ENCODE measurements at places on chromosomes 1 and 21. TPM values are rescaled to one million over a fixed set of nuclear protein-coding genes. Genes with fewer than 3 reads are reported as not detected.

DNA sequence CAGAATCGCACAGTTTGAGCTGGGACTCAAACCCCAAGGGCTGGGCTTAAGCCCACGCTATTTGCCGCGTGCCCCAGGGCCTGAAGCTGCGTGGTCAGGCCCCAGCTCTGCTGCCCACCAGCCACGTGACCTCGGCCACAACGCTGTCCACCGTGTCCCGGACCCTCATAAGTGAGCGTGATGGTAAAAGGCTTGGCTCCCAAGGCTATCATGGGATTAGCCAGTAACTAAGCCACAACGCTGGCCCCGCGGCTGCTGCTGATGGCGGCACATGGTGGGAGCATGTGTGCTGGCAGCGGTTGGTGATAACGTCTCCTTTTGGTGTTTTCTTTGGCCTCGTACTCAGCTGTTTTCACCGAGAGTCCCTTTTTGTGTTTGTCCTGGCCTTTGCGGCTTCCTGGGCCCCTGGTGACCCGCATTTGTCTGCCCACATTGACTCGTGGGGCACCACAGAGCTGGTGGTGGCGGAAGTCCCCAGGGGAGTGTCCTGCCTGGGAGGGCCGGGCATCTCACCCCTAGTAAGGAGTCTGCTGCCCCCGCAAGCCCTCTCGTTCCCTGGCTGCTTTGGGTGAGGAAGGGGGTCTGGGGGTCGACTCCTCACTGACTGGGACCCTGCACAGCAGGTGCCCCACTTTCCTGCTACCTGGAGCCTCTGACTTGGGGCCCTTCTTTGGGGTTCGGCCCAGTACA lies 29.3 kb downstream of the PRKCZ start:
- ATAC-seq = no peak

DNA sequence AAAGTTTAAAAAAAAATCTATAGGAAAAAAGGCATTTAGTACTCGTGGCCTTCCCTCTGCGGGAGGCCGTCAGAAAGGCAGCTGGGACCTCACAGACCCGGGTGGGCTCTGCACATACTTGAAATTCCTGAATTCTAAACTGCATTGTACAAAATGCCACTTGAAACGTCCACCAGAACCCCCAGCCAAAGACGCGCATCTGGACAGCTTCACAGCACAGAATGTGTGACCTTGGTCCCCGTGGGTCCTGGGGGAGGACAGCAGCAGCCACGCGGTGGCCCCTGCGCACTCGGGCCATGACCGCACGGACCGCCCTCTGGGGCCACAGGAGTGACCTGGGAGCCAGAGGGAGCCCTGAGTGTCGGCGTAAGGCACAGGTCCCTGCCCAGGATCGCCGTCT lies 20.6 kb upstream of the MRPS14 start:
- no peak for ATAC-seq

- ATAC-seq = peak; percentile 15
Observed at GRCh38 chr1:158180741-158181576, at the start of gene CD1D. Gene CD1D, plus strand, starts transcription at chr1:158180895. Its CDS starts 207 bp downstream, at chr1:158181102.

DNA sequence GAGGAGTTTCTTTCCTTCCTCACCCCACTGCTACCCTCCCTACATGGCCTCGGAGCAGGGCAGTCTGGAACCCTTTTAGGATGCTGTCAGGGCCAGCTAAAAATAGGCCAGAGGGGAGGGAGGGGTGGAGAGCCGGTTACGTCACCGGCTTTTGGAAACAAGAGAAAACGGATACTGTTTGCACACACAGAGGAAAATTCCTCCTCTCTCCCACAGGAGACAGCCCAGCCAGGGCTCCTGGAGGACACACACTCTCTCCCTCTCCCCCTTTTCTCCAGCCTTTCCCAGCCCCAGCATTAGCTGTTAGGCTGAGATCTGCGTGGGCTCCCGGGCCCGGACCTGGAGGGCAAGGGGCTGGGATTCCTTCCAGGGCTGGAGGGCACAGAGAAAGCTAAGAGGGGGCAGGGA lies 20.0 kb upstream of the ALDH4A1 start:
- peak; percentile 25 for ATAC-seq

DNA sequence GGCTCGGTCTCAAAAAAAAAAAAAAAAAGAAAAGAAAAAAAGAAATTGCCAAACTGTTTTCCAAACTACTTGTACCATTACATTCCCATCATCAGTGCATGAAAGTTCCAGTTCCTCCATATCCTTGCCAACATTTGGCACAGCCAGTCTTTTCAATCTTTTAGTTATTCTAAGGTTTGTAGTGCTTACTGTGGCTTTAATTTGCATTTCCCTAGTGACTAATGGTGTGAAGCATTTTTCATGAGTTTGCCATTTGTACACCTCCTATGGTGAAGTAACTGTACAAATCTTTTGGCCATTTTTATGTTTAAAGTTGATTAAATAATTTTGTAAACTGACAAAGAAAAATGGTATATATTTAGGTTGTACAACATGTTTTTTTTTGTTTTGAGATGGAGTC lies 70.7 kb downstream of the DEGS1 start:
- ATAC-seq = no peak

DNA sequence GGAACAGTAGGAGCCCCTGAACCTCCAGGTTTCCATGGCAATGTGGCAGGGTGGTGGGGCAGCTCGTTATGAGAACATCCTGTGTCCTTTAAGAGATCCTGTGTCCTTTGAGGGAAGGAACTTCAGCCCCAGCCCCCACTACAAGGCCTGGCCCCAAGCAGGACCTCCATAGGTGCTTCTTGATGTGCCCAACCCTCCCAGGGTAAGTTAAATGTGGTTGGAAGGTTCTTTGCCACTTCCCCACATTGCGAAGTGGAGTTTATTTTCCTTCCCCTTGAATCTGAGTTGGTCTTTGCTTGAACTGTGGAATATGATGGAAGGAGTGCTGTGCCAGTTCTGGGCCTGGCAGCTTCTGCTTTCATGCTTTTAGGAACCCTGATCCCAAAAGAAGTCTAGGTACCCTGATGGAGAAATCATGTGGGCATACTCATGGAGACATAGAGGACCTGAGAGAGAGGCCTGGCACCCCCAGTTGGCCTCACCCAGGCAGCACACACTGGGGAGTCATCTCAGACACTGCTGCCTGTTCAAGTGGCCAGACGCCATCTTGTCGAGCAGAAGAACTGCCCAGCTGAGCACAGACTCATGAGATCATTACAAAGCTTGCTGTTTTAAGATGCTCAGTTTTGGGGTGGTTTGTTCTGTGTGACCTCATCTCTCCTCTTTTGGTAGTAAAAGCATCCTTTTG lies 44.1 kb upstream of the ACTL8 start:
- no peak for ATAC-seq

DNA sequence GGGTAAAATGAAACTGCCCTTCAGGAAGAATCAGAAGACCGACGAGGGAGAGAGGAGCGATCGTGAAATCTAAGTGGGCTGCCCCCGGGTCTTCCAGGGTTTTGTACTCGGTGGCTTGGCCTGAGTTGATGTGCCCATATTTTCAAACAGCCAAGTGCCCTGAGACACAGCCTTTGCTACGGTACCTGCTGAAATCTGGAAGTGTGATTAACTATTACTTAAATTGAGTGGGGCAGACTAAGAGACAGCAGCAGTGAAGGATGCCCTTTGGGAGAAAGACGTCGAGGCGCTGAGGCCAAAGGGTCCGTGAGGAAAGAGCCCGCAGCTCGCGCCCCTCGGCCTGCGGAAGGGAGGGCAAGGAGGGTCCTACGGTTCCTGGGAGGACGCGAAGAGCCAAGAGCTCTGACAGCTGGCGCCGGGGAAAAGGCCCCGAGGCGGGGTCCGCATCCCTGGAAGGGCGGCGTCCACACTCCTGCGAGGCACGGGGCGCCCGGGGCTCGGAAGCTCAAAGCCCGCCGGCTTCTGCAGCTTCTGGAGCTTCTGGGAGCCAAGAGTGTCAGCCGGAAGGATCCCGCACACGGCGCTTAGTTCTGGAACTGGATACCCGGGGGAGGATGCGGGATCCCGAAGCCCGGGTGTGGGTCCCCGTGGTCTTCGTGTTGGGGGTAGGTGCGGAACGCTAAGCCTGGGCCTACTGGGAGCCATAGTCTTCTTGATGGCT lies 15.4 kb upstream of the RNU1-4 start:
- peak; percentile 47 for ATAC-seq

DNA sequence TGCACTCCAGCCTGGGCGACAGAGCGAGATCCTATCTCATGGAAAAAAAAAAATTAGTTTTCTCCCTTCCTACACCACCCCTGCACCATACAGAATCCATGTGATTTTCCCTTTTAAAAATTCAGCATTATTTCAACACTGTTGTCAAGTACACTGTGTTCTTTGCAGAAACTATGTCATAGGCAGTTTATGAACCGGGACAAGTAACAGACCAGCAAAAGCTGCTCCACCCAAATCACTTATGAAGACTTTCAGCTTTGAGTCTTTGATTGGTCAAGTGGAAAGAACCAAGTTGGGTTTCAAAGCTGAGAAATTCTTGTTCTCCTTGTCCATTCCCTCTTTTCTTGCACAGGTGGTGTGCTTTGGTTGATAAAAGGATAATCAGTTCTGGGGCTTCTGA lies 173.0 kb downstream of the CDC7 start:
- no peak for ATAC-seq

- ATAC-seq = no peak
Observed at GRCh38 chr1:186681121-186681520, 898 bp upstream of the PTGS2 start.

GRCh38 chr1:77540501-77541161 lies 141.8 kb downstream of the ZZZ3 start:
- ATAC-seq = no peak

GRCh38 chr1:204196068-204196795 lies at the start of gene KISS1:
Gene KISS1, minus strand, starts transcription at chr1:204196491. Its CDS starts 3,615 bp downstream, at chr1:204192876.
- no peak for ATAC-seq

DNA sequence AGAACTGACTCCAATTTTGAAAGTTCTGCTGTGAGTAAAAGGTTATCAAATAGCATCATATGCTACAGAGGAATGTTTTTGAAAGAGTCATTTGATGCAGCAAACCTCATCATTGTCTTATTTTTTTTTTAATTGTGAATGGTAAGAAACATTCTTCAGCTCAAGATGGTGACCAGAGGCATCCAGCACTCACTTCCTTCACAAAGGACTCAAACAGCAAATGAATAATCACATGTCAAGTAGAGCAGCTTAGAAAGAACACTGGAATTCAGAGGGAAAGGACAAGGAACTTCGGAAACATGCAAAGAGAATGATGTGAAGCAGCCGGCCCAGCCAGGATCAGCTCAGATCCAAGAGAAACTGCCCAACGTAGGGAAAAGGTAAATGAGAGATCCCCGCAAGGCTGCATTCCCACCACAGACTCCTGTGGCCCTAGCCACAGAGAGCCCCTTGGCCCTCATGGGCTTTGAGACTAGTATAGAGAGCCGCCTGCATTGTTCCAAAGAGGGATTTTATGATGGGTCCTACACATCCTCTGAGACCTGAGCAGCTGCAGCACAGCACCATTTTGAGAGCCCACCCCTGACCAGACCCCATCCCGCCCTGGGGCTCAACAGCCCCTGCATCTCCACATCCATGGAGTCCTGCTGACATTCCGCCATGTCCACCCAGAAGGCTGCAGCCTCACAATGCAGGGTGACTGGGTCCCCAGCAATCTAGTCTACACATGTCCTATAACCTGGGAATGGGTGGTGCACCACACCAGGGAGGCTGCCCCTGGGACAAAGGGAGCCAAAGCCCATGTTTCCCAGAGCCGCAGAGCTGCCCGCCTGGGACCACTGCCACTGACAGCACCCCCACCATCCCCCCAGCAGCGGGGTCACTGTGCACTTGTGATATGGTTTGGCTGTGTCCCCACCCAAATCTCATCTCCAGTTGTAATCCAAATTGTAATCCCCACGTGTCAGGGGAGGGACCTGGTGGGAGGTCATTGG lies 21.2 kb upstream of the UTS2 start:
- ATAC-seq = no peak

- ATAC-seq = no peak
Observed at GRCh38 chr1:15035236-15035635, 118.3 kb upstream of the TMEM51 start.

- ATAC-seq = no peak
Observed at GRCh38 chr1:66172272-66172671, 361.7 kb upstream of the SGIP1 start.

GRCh38 chr21:21971384-21971783 lies 973.2 kb downstream of the NCAM2 start:
- ATAC-seq = no peak

S100A5 gene
- total RNA-seq = not detected

TMPRSS2 gene
- total RNA-seq = 41.6 TPM

LHX8 gene
- not detected for total RNA-seq

CFAP57 gene
- total RNA-seq = 0.12 TPM

AKNAD1 gene
- total RNA-seq = 1.00 TPM

TSPAN1 gene
- total RNA-seq = 4.7 TPM

IBA57 gene
- 6.9 TPM for total RNA-seq

Measured in esophagus mucosa (tissue), 1 donor.